NCI-H1092 treated with DMSO at 0.1 percent for 48 hours (cell line): ENCODE measurements at places on chromosomes 2 and 18.

GRCh38 chr18:29009250-29009803 lies 832.4 kb upstream of the CDH2 start:
- no peak for DNase-seq

GRCh38 chr2:128607911-128608506 lies 289.3 kb upstream of the HS6ST1 start:
- DNase-seq, result no peak

DNA sequence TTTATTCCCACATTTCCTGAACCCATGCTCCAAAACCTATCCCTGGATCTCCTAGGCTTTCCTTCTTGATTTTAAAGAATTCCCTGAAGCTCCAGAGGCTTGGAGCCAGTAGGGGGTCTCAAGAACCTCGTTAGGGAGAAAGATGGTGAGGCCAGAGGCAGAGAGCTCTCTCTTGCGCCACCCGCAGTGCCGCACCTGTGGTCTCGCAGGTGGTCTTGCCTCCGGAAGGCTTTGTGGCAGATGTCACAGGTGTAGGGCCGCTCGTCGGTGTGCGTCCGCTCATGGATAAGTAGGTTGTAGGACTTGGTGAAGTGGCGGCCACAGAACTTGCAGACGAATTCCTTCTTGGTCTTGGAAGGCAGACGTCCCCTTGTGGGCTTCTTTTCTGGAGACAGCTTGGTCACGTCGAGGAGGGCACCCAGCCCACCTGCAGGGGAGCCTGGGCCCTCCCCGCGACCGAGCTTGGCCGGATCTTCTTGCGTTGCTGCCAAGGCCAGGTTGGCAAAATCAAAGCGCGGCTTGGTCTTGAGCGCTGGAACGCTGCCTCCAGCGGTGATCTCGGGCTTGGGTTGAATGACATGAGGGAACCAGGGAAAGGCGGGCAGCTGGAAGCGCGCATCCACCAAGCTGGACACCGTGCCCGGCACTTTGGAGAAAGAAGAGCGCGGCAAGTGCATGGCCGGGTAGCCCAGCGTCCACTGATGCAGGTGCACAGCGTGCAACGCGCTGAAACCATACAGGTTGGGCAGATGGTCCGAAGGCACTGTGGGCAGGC lies 5.3 kb downstream of the OSR1 start:
- no peak for DNase-seq

DNA sequence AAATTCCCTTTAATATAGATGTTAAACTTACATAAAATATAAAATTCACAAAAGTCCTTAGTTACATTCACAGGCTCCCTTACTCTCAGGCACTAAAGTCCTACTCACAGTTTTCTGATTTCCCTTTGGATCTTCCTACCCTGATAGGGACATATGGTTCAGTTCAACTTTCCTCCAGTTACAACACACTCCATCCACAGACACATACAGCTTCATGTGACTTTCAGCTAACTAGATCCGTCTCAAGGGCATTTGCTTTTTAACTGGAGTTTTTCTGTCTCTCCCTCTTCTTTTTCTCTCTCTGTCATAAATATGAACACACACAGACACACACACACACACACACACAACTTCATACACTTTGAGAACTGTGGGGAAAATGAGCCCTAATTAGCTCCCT lies 419.2 kb downstream of the LRP1B start:
- DNase-seq, result no peak

GRCh38 chr18:22687892-22688680 lies 245.0 kb upstream of the RBBP8 start:
- DNase-seq, result no peak

- DNase-seq, result no peak
These were observed 32.1 kb upstream of the SIGLEC15 start for GRCh38 chr18:45793264-45793965.

GRCh38 chr2:25324905-25325592 lies 16.7 kb downstream of the DNMT3A start:
- DNase-seq, result no peak

GRCh38 chr2:776487-776886 lies 99.3 kb upstream of the TMEM18 start:
- DNase-seq, result no peak

- DNase-seq, result no peak
These were observed 998 bp downstream of the RNF149 start for GRCh38 chr2:101307503-101307902.

GRCh38 chr18:8049147-8049546 lies 482.0 kb downstream of the PTPRM start:
- DNase-seq, result no peak

DNA sequence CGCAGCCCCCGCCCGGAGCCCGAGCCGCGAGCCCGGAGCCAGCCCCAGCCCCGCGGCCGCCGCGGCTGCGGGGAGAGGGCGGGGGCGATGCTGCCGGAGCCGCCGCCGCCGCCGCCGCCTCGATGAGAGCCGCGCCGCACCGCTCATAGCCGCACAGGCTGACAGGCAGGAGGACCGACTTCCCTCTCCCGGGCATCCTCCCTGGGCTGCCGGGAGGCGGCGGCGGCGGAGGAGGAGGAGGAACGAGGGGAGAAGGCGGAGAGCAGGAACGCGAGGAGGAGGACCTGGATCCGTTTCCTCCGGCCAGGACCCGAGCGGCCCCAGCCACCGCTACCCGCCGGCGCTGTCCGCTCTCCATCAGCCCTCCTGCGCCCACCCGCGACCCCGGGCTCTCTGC lies 370 bp downstream of the KLHL29 start:
- no peak for DNase-seq
